ENCODE measurements at places on chromosomes 4 and X.

- no peaks in the 10 kb centered on the region for H3K4me1 ChIP-seq
- H3K27ac ChIP-seq: no peak overlapping the region
- H3K27me3 ChIP-seq: no peaks in the 10 kb centered on the region
- H3K36me3 ChIP-seq: peaks cover 5% of the 10 kb centered on the region
- H3K4me3 ChIP-seq: no peak overlapping the region
Measured at GRCh38 chrX:41167888-41168287, 82.6 kb downstream of the USP9X start.

DNA sequence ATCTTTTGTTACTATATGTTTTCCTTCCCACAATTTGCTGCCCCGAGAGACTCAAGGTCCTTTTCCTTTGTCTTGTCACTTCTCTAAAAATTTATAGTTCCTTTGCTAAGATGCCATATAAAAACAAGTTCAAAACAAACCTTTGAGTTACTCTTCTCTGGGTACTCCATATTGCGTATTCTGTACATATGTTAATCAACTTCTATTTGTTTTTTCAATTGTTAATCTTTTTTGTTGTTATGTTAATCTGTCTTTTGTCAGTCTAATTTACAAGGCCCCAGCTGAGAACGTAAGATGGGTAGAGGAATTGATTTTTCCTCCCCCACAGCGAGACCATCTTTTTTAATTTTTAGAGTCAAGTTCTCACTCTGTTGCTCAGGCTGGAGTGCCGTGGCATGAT, 7.2 kb upstream of the PPEF2 start:
- no peaks in the 10 kb centered on the region for H3K36me3 ChIP-seq
- no peak overlapping the region for H3K27ac ChIP-seq
- no peak for DNase-seq
- H3K27me3 ChIP-seq: no peaks in the 10 kb centered on the region
- no peak overlapping the region for H3K4me3 ChIP-seq

GRCh38 chr4:177375372-177375771, 65.7 kb downstream of the NEIL3 start:
- no peaks in the 10 kb centered on the region for H3K27me3 ChIP-seq
- H3K4me3 ChIP-seq: no peak overlapping the region
- H3K36me3 ChIP-seq: no peaks in the 10 kb centered on the region
- no peak for DNase-seq

- no peaks in the 10 kb centered on the region for H3K36me3 ChIP-seq
- peaks cover 1% of the 10 kb centered on the region for H3K4me1 ChIP-seq
- peak overlapping the region; percentile 61 for H3K4me3 ChIP-seq
- H3K27me3 ChIP-seq: no peaks in the 10 kb centered on the region
Measured at GRCh38 chrX:149504226-149504914, 736 bp downstream of the IDS start.

GRCh38 chrX:153944800-153945150, 332 bp upstream of the RENBP start:
- H3K4me1 ChIP-seq: peaks cover 8% of the 10 kb centered on the region
- H3K4me3 ChIP-seq: no peak overlapping the region
- no peak overlapping the region for H3K27ac ChIP-seq

DNA sequence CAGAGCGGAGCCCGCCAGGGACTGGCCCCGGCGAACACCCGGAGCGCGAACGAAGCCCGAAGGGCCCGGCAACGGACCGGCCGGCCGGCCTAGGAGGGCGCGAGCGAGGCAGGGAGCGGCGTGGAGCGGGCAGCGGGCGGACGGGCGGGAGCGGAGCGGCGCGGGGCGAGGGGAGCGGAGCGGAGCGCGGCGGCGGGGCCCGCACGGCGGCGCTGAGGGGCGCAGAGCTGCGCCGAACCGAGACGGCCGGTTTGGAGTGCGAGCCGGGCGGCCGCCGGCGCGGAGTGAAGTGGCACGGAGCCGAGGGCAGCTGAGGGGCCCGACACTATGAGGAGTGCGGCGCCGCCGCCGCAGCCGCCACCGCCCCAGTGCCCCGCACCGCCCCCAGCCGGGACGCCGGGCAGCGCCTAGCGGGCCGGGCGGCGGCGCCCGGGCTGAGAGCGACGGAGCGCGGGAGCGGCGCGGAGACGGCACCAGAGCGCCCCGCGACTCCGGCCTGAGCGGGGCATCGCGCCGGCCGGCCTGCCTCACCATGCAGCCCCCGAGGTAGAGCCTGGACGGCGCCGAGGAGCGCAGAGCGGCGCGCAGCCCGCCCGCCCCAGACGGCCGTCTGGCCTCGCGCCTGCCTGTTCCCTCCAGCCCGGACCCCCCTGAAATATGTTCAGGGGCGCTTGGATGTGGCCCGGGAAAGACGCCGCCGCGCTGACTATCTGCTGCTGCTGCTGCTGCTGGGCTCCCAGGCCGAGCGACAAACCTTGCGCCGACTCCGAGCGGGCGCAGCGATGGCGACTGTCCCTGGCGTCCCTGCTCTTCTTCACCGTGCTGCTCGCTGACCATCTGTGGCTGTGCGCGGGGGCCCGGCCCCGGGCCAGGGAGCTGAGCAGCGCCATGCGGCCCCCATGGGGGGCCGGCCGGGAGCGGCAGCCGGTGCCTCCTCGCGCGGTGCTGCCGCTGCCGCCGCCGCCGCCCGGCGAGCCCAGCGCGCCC, 793 bp downstream of the NALF2 start:
- H3K36me3 ChIP-seq: peaks cover 2% of the 10 kb centered on the region
- H3K27me3 ChIP-seq: peaks cover 6% of the 10 kb centered on the region
- no peak for DNase-seq
- peak overlapping the region; percentile 63 for H3K4me3 ChIP-seq
- peaks cover 8% of the 10 kb centered on the region for H3K4me1 ChIP-seq
